ENCODE measurements at places on chromosomes 12 and 14.

DNA sequence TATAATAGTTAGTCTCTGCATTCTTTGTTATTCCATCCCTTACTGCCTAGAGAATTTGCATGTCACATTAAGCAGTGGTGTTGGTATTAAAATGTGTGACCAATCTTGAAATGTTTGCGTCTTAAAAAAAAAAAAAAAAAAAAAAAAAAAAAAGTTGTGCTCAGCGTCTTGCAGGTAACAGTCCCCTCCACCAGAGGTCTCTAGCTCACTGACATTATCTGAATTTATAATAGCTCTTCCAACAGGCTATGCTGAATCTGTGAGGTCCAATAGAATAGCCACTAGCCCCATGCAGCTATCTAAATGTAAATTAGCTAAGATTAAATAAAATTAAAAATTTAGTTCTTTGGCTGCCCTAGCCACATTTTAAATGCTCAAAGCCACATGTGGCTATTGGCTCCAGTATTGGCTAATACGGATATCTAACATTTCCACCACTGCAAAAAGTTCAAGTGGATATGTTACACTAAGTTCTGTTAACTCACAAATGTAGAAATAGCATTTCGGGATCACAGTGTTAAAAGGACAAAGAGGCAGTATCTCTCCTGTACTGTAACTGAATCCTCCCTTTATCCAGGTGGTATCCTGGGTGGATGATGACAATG, 28.7 kb downstream of the NKX2-8 start:
- peak; percentile 65 for DNase-seq

GRCh38 chr12:125065919-125066570, 810 bp downstream of the AACS start:
- no peak for DNase-seq

- DNase-seq = no peak
Observed at GRCh38 chr12:70619471-70620152, 17.6 kb downstream of the PTPRB start.

DNA sequence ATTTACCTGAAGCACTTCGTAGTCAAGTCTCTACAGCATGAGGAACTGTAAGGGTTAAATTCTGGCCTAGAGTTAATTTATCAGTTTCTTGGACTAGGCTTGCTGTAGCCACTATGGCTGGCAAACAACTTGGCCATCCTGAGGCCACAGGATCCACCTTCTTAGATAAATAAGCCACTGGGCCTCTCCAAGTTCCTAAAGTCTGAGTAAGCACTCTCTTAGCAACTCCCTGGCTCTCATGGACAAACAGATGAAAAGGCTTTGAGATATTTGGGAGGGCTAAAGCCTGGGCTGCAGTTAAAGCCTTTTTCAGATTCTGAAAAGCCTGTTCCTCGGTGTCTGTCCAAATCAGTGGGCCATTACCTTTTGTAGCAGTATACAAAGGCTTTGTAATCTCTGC, 675.0 kb downstream of the TMEM121 start:
- DNase-seq = no peak

DNA sequence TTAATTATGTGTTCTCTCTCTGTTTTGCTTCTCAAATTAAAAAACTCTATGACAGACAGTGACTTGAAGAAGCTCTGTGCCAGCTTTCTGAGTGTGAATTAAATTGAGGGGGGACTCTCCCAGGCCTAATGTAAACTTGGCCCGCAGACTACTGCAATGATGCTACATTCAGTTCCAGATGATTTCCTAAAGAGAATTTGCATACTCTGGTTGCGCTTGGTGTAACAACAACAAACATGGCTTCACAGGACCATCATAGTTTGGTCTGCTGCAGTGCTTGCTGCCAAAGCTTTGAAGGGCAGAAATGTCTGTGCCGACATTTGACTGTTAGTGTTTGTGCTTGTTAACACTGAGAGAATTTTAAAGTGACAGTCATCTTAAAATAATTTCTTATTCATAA, 25.0 kb downstream of the CFAP54 start:
- DNase-seq = no peak

DNA sequence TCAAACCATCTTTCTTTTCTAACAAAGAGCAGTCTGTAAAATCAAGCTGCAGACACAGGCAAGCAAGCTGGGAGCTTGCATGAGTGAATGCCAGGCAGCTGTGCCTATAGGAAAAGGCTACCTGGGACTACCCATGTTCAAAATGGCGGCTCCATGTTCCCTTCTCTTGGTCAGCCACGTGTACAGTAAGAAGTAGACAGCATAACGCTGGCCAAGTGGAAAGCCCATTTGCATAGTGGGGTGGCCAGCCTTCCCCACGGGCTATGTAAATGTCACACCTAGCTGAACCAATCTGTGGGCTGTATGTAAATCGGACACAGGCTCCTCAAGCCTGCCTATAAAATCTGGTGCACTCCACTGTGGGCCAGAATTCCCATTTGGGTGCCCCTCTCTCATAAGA, 117.1 kb downstream of the SYT10 start:
- DNase-seq = no peak

DNA sequence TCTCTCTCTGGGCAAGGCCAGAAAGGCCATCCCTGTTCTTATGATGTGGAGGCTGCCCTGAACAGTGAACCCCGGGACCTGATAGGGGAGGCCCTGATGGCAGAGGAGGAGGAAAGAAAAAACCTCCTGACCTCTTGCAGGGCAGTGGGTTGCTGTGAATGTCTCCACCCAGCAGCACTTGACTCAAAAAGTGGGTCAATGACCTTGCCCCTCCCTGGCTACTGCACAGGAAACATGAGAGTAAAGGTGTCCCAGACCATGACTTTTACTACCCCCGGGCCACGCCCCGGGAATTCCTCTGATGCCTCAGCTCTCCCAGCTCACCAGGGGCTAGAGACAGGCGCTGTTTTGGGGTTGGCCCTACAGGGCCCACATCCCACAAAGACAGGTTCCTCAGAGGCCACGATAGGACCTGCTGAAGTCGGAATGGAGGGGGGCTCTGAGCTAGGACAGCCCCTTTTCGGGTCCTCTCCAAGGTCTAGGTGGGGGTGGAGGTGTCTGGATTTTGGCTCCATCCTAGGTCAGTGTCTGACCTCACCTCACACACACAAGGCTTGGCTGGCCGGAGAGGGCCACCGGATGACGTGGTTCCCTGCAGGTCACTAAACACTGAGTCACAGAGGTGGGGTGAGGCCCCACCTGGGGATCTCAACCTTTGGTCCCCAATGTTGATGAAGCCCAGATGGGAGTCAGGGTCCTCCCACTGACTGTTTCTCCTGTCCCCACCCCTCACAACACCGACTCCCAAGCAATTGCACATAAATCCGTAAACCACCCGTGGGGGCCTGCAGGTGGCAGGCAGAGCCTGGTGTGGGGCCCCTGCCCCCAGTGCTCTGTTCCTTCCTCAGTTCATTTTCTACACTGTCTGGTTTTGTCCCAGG, 1.6 kb downstream of the RHOF start:
- DNase-seq = no peak

DNA sequence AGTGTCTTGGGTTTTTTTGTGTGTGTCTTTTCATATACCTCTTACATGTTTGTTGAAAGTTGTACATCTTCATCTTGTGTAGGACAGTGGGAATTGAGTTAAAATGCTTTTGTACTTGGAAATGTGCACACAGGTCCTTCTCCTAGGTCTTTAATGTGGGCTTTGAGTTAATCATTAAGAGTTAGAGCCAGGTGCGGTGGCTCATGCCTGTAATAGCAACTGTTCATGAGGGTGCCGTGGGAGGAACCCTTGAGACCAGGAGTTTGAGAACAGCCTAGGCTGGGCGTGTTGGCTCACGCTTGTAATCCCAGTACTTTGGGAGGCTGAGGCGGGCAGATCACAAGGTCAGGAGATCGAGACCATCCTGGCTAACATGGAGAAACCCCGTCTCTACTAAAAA, 13.9 kb downstream of the CLECL1 start:
- DNase-seq = no peak

GRCh38 chr12:77469578-77470333, 360.9 kb upstream of the NAV3 start:
- DNase-seq = no peak

DNA sequence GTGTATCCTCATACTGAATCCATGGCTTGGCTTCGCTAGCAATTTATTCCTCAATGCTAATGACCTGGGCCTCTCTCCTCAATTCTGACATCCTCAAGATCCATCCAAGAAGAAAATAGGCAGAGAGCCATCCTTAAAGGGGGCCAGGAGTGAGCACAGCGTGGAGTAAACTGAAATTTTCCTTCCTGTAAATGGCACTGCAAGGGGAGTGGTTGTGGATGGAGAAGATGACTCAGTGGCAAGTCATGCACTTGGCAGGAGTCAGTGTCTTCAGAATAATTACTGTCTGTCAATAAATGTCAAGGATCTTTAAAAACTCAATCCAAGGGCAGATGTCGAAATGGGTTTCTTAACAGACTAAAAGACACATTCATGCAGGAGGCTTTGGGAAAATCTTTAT, 88.0 kb upstream of the TMEM132C start:
- DNase-seq = no peak

DNA sequence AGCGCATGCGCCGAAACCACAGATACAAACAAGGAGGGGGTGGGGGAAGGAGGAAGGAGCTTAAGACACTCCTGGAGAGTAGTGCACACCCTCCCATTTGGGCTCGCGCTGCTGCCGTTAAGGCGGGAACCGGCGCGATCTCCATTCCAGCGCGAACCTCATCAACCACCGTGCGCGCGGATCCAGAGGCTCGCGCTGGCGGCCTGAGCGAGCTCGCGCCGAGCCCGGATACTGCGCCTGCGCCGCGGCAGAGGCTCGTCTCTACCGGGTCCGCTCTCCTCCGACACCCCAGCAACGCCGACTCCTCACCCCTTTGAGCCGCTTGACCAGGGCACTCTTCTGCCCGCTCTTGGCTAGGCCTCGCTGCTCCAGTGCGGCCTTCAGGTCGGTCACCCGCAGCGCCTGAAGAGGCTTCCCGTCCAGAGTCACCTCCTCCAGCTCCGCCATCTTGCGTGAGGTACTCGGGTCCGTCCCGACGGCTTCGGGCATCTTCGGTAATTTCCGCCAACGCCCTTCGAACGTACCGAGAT, at the start of gene ACIN1:
TSS of gene ACIN1 (minus strand) at position 471 of the 530 bp plus-strand sequence. CDS start at position 447, 24 bp downstream.
- DNase-seq = no peak

- DNase-seq = no peak
Observed at GRCh38 chr14:81234278-81234677, 13.5 kb upstream of the GTF2A1 start.

- DNase-seq = no peak
Observed at GRCh38 chr12:120216742-120217605, 16.1 kb upstream of the RPLP0 start.

DNA sequence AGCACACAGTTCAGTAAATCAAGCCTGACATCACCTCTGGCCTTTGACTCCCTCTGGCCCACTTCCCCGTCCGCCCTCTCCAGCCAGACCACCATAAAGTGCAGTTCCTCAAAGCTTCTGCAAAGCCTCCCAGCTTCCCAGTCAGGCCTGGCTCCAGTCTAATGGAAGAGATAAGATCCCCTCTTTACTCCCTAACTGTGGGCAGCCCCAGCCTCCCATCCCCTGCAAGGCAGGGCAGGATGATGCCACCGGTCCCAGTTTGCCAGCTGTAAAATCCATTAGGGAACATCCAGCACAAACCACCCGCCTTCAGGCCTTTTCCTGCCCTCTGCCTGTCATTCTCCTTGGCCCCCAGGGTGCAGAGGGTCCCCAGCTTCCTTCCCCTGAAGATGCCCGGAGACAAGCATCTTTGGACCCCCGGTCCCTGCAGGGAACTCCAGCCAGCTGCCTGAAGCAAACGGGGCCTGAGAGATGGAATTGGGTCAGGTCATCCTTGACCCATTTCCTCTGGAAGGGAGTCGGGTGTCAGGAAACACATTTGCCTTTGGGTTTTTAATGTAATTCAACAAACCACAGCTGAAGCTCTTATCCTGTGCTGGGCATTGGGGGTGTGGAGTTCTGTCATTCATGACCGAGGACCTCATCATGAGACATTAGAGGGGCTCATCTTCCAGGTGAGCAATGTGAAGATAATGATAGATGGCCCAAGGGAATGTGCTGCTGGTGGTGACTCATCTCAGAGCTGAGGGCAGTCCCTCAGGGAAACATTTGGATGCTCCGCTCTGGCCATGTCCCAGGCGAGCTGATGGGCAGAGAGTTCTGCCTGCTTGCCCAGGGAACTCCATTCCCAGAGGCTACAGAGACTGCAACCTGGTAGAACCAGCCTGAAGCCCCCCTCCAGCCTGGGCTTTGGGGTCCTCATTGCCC, 93.8 kb upstream of the CLMN start:
- DNase-seq = no peak

GRCh38 chr12:43951286-43951685, 115.4 kb downstream of the TMEM117 start:
- DNase-seq = no peak

DNA sequence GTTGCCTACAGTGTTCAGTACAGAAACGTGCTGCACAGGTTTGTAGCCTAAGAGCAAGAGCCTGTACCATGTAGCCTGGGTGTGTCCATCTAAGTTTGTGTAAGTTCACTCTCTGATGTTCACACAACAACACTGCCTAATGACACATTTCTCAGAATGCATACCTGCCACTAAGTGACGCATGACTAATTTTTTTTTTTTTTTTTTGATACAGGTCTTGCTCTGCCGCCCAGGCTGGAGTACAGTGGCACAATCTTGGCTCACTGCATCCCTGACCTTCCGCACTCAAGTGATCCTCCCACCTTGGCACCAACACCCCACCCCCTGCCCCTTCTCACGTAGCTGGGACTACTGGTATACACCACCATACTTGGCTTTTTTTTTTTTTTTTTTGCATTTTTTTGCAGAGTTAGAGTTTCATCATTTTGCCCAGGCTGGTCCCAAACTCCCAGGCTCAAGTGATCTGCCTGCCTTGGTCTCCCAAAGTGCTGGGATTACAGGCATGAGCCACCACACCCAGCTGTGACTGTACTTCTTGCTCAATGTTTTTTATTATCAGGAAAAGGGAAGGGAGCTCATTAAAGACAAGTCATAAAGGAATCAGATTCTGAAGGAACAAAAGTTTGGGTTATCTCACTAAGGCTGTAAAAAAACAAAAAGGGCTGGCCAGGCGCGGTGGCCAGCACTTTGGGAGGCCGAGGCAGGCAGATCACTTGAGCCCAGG, 10.0 kb upstream of the CDC42BPB start:
- no peak for DNase-seq

- no peak for DNase-seq
Observed at GRCh38 chr14:75619548-75619947, 41.1 kb downstream of the ERG28 start.

GRCh38 chr12:52912711-52913430, 8.0 kb upstream of the KRT8 start:
- DNase-seq = no peak

GRCh38 chr12:42846782-42847181, 257.2 kb upstream of the PRICKLE1 start:
- DNase-seq = no peak

DNA sequence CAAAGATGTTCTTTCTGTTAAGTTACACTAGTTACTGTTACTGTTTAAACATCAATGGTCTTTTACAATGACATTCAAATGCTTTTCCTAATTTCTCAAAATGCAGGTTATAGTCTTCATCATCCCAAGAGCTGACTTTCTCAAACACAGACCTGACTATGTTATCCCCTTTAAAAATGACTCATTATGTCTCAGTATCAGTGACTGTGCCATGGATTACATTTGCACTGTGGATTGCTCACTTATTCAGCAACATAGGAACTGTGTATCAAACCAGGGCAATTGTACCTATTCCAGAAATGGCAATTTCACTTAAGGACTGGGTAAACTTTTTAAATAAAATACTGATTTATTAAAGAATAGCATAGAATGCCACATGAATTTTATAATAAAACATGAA, 630.2 kb upstream of the NOVA1 start:
- DNase-seq = no peak
